ENCODE measurements at places on chromosomes 3 and 15.
A peak's percentile ranks its signal among the peaks of the same experiment; 100 is the strongest.

- DNase-seq, result no peak
These were observed 192.7 kb upstream of the LRIG1 start for GRCh38 chr3:66693461-66694031.

DNA sequence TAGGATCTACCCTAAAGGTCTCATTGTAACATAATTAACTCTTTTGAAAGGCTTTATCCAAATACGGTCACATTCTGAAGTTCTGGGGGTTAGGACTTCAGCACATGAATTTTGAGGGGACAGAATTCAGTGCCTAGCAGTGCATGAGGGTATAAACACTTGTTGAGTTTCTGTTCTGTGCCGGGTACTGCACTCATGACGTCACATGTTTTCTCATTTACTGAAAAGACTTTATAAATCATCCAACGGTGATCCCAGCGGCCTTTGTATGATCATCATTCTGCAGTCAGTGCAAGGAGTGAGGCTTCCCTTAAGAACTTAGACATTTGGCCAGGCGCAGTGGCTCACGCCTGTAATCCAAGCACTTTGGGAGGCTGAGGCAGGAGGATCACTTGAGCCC, 25.1 kb downstream of the SV2B start:
- no peak for DNase-seq

DNA sequence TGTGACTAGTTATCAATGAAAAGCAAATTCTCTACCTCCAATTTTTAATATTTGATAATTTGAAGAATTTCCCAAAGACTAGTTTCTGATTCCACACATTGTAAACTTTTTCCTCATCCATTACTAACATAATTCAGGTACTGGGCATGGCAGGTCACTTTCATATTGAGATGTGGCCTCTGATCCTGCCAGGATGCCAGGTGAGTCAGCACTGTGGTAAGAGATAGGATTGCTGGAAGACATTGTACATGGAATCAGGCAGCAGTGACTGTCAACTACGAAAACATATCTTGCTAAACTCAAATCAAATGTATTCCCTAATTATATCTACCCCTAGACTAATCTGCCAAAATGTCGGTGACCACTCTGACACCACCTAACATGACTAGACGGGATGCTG, 33.2 kb upstream of the POU1F1 start:
- no peak for DNase-seq

- DNase-seq, result peak; percentile 28
These were observed 1.5 kb upstream of the FBXL22 start for GRCh38 chr15:63595688-63596087.

DNA sequence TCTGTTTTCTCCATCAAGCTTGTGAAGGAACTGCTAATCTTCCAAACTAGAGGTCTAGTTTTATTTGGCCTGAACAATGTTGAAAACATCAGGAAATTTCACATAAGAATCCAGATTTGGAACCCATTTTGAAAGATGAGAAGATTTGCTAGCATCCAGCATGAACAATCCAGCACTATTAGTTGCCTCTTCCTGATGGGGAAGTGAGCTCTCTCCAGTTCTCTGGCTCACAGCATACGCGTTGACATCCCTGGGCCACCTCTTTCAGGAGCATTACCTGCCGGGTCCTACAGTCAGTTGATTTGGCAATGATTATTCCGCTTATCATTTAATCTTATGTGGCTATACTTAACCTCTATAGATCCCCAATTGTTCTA, 10.9 kb downstream of the GPR87 start:
- no peak for DNase-seq

- no peak for DNase-seq
These were observed 31.4 kb downstream of the STARD5 start for GRCh38 chr15:81292523-81293001.

DNA sequence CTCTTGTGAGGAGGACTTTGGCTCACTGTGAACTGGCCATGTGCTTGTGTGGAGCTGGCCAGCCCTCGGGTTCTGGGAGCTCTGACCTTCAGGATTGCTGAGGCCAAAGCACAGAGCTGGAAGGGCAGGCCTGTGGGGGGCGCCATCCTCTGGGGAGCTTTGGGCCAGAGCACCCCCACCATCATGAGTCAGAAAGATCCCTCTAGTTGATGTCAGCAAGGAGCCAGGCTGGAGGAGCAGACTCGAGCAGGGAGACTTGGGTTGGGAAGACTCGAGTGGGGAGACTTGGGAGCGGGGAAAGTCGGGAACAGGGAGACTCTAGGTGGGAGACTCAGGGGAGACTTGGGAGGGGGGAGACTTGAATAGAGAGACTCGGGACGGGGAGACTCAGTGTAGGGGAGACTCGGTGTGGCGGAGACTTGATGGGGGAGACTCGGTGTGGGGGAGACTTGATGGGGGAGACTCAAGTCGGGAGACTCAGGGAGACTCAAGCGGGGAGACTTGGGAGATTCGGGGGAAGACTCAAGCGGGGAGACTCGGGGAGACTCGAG, 37.7 kb upstream of the PLXNA1 start:
- no peak for DNase-seq

DNA sequence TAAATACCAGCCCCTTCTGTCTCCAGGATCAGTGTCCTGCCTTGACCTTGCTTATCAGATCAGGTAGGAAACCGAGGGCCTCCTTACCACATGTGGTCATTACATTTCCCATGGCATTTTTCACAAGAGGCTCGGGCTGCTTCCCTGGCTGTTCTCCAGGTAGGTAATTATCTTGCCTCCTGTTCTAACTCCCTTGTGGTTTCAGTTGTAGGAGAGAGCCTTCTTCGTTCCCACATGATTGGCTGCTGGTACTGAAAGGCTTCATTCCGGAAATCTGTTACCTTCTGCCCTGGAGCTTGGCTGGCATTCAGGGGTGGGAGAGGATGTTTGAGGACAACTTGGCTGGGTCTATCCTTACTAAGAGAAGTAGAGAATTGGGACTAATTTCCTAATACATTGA, 46.8 kb upstream of the RORA start:
- DNase-seq, result no peak

Measured in hematopoietic multipotent progenitor cell treated with erythropoietin and hydrocortisone succinate and interleukin-3 and kit ligand, for 6 days (in vitro differentiated cells).